NCI-H1048 (cell line): ENCODE measurements at places on chromosomes 16 and 17.

- no peak for DNase-seq
Observed at GRCh38 chr17:34368196-34368945, 5.3 kb upstream of the CCL1 start.

GRCh38 chr17:46842835-46843234 lies 8.5 kb upstream of the WNT9B start:
- no peak for DNase-seq

- DNase-seq, result peak; percentile 5
Observed at GRCh38 chr16:1983544-1984346, at the start of gene GFER. Gene GFER, plus strand, starts transcription at chr16:1984193. Its CDS starts 26 bp downstream, at chr16:1984219.

- DNase-seq, result no peak
Observed at GRCh38 chr17:49076573-49077384, 55.8 kb upstream of the B4GALNT2 start.

DNA sequence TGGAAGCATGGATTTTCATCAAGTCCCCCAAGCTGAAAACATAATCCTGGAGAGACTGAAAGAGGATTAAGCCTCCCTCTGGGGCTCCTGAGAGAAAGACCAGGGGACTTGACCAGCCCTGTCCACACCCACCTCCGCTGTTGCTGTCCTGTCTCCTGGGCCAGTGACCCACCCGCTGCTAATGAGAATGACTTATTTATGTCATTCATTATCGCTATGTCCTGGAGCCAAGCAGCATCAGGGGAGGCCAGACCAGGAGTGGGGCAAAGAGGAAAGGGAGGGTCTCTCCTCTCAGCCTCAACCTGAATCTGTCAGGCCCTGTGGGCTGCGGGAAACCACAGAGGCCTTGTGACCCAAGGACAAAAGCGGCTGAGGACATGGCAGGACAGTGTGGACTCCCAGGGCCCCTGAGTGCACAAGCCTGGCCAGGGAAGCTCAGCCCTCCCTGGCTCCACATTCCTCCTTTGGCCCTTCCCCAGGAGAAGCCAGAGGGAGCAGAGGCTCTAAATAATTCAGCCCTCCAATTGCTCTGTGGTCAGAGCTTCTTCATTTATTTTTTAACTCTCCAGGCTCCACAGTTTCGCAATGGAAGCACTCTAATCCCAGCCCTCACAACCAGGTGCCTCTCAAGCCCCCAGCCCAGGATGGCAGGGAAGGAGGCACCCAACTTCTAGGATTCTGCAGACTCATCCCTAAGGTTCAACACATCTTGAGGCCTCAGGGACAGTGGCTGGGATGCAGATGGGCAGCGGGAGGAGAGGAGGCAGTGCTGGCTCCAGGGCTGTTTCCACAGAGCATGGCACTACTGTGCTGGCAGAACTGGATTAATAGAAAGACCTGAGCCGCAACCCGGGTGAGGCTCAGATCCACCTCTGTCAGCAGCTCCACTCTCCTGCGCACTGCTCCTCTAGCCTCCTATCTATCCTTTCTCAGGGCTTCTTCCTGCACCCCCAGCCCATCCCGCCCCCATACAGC lies 19.1 kb downstream of the CUEDC1 start:
- no peak for DNase-seq

GRCh38 chr16:17346621-17347569 lies 123.9 kb downstream of the XYLT1 start:
- DNase-seq, result no peak

- DNase-seq, result no peak
Observed at GRCh38 chr16:76386784-76387183, 109.6 kb downstream of the CNTNAP4 start.

DNA sequence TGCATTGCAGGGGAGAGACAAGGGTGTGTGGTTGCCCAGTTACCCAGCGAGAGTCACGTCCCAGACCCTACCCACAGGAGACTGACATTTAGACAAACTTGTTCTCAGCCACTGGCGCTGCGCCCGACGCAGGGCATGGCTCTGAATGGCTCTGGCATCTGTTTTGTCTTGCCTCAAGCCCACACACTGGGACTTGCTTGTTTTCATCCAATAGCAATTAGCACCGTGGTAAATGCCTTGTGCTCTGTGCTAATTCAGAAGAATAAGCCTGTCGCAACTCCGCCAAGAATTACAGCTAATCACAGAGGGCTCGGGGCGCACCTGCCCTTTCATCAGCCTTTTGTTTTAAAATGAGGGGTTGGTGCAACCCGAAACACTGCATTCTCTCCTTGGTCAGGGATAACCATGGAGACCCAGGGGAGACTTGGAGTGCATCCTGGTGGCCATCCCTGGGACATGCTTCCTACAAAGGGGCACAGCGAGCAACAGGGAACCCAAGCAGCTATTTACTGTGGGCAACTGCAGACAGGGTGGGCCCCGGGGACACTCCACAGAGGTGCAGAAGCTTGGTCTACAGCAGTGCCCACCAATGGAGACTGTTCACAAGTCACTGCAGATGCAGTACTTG lies 220.6 kb upstream of the ZFHX3 start:
- no peak for DNase-seq

- no peak for DNase-seq
Observed at GRCh38 chr16:450785-451512, 25.5 kb downstream of the RAB11FIP3 start.

DNA sequence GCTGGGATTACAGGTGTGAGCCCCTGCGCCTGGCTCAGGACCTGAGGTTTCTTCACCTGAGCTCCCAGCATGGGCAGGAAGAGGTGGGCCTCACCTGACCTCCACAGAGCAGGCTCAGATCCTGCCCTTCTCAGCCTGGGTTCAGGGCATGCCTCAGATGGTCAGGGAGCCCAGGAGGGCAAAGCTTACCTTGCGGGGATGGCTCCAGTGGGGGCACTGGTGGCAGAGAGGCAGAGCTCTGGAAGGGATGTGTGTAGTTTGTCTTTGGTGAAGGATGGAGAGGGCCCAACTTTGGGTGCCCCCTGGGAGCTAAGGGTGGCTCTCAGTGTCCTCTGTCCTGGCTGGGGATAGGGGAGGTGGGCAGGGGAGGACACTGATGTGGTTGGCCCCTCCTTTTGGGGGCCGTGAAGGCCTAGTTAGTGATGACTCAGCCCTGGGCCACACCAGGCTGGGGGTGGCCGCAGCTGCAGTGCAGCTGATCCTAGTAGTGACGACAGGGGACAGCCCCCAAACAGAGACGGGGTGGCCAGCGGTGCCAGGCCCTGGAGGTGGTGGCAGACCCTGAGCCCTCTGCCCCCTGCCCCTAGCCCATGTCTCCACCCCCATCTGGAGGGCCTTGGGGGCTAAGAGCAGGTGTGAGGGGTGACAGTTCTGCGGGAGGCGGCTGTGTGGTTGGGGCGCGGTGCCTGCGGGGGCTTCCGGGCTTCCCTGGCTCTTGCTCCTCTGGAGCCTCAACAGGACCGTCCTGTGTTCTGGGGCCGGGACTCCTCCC lies 5.8 kb downstream of the NHERF2 start:
- DNase-seq, result no peak

DNA sequence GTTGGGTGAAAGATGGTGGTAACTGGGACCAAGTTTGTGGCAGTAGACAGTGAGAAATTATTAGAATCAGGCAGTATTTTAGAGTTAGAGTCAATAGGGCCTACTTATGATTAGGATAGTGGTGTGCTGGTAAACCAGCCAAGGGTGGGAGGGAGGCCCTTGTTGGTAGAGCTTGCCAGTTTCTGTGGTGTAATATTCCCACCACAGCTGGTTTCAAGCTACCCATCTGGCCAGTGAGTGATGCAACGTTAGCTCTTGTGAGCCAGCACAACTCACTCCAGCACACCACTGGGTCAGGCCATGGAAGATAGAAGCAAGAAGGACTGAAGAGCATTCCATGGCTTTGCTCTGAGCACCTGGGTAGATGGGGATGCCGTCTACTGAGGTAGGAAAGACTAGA lies 34.9 kb downstream of the GNAO1 start:
- no peak for DNase-seq

GRCh38 chr16:27228621-27229501 lies 25.5 kb downstream of the KDM8 start:
- DNase-seq, result no peak

DNA sequence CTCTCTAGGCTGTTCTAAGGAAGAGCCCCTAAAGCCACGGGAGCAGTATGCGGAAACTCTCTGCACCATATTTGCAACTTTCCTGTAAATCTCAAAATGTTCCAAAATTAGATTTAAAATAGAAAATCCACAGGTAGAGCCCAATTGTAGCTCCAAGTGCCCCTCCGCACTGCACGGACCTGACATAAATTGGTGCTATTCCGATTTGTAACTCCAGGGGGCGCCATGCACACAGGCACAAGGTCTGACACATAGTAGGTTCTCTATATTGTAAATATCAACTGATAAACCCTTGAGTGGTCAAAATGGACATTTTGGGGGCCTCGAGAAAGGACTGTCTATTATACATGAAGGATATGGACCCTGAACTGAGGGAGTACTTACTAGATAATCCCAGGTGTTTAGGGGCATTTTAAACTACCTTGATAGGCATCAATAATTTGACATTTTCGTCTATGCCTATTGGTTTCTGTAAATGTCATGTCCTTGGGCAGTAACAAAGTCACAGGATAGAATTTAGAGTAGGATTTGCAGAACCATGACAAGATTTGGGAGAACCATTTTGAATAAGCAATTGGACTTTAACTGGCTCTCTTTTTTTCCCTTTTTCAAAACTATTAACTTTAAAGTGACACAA lies 36.6 kb upstream of the TMEM132E start:
- DNase-seq, result no peak

GRCh38 chr16:82761236-82761635 lies 134.5 kb downstream of the CDH13 start:
- no peak for DNase-seq
